ENCODE measurements at places on chromosomes 3 and 15.

DNA sequence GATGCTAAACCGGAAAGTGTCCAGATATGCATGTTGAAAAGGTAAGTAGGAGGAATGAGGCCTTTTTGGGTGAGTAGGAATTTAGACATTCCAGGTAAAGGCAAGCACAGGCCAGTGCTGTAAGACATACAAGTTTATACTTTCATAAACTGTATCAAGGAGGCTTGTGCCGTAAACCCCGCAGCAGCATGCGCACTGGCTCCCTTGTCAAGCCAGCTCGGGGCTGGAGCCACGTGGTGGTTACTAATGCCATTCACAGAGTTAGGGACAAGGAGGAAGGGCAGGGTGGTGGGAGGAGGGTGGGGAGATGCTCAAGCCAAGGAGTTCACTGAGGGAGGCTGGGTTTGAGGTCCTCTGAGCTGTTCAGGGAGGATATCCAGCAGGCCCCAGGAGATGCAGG, 35.8 kb downstream of the PLD1 start:
- no peak for DNase-seq

- no peak for DNase-seq
Observed at GRCh38 chr15:101698314-101698713, 26.0 kb downstream of the TARS3 start.

DNA sequence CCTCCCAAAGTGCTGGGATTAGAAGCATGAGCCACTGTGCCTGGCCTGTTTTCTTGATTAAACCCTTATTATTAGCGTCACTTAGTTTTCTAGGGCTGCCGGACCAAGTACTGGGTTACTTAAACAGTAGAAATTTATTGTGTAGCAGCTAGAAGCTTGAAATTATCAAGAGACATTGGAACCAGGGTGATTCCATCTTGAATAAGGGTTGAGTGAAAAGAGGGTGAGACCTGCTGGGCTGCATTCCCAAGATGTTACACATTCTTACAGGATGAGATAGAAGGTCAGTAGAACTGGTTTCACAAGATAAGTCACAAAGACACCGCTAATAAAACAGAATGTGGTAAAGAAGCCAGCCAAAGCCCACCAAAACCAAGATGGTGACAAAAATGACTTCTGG, 18.6 kb upstream of the FSTL1 start:
- no peak for DNase-seq

DNA sequence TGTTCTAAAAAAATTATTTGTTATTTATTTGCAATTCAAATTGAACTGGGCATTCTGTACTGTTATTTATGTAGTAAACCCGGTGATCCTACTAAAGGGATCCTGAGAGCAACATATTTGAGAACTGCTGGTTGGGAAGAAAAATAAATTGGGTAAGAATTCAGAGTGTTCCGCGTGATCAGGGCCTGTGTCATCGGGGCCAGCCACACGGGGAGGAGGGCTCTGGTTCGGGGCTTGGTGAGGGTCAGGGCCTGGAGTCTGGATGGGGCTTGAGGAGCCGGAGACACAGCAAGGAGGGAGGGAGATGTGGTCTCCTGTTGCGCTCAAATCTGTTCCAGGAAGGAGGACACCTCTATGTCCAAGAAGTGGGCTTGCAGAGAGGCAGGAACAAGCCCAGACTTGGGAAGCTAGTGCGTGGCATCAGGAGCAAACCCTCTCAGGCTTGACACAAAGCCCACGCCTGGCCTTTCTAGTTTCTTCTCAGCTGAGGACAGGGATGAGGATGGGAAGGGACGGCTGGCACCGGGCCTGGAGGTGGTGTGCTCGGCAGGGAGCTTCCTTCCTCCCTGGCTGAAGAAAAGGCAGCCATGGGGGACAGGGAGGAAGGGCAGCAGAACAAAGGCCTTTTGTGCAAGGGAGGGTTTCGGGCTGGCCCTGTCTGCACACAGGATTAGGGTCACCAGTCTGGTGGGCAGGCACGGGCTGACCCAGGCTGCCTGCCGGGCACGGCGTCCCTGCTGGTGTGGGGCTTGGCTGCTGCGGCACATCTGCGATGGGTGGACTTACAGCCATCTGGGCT, 22.9 kb upstream of the FBLN2 start:
- DNase-seq, result no peak

DNA sequence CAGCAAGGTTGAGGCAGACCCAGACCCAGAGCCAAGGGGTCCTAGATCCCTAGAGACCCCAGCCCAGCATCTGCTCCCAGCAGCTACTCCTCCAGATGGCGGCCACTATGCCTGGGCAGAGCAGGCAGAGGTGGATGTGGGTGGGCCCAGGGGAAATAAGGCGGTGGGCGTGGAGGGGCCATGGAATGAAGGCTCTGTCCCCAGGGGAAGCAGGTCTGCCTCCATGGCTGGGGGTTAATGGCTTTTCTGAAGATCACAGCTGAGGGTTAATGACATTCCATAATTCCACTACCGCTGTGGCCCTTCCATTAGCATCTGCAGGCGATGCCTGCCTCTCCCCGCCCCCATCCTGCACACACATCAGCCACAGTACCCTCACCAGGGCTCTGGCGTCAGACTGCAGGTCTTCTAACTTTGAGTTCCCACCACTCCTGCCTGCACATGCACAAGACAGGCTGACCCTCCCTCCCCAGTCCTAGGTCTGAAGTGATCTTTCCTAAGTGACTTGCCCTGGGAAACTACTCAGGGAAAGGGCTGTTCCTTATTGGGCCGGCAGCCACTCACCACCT, 41.2 kb downstream of the CCDC33 start:
- no peak for DNase-seq

DNA sequence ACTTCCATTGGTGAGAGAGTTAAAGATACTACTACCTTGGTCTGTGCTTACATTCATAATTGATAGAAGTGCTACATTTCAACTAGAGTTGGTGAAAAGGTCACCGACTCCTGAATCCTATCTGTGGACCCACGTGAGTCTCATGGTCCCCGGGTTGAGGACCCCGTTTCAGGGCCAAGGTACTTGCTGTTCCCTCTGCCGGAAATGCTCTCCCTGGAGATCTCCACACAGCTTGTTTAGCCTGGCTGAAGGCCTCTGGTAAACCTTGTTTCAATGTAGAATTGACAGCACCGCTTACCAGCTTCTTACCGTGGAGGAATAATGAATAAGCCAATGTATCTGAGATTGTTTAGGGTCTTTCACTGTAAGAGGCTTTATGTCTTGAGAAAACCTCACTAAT, 226.0 kb upstream of the GOLGA6L4 start:
- DNase-seq, result no peak

DNA sequence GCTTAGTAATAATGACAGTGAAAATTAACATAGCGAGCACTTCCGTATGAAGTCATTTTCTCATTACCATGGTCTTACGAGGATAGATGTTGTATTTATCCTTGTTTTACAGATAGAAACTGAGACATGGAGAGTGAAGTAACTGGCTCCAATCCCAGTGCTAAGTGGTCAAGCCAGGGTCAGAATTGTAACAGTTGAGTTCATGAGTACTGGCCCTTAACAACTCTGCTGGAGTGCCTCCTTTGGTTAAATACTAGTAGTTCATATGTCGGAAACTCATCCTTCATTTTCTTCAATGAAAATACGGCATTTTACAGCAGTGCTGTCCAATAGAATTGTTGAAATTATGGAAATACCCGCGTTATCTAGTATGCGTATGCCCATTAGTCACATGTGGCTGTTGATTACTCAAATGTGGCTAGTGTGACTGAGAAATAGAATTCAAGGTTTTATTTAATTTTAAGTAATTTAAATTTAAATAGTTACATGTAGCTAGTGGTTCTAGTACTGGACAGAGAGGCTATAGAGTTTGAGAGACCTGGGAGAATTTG, 32.5 kb downstream of the FNDC3B start:
- DNase-seq, result no peak

- no peak for DNase-seq
Observed at GRCh38 chr3:117602058-117602644, 892.6 kb downstream of the TUSC7 start.

GRCh38 chr3:171261487-171261886, 198.7 kb downstream of the TNIK start:
- no peak for DNase-seq

GRCh38 chr3:98553753-98554152, 22.0 kb downstream of the GPR15 start:
- no peak for DNase-seq

DNA sequence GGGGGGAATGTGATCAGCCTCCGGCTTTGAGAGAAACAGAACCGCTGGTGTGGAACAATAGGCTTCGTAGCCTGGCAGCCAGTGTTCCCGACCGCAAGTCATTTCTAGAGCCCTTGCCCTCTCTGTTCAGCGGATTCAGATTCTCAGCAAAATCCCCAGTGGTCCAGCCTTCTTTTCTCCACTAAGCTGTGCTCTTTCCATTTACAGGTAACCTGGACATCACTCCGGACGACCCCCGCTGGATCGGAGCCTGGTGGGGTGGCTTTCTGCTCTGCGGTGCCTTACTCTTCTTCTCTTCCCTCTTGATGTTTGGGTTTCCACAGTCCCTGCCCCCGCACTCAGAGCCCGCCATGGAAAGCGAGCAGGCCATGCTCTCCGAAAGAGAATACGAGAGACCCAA, 250.6 kb downstream of the SLCO3A1 start:
- DNase-seq, result no peak

GRCh38 chr15:37014137-37014536, 86.2 kb downstream of the MEIS2 start:
- no peak for DNase-seq

GRCh38 chr15:49235446-49236124, 65.5 kb downstream of the GALK2 start:
- peak; percentile 85 for DNase-seq

- DNase-seq, result no peak
Observed at GRCh38 chr15:41961595-41962202, 10.7 kb downstream of the EHD4 start.

GRCh38 chr3:14510838-14511622, 29.1 kb downstream of the GRIP2 start:
- no peak for DNase-seq

- no peak for DNase-seq
Observed at GRCh38 chr3:45644791-45645201, 44.4 kb upstream of the SACM1L start.

GRCh38 chr3:197495999-197496745, 59.6 kb downstream of the BDH1 start:
- no peak for DNase-seq

DNA sequence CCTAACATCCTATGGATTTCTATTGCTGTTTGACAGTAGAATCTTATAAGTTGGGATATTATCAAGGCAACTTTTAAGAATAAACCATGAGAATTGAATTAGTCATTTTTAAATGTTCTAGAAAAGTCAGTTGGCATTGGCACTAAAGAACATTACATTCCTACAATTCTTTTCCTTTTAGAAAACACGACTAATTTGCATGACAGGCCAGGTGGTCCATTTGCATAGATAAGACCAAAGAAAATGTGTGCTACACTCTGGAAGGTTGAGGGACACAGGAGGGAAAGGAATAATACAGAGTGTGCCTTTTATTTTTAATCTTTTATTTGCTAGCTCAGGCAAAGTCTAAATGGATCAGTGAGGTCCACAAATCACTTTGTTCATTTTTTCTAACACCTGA, 962.3 kb downstream of the EPHA3 start:
- no peak for DNase-seq

DNA sequence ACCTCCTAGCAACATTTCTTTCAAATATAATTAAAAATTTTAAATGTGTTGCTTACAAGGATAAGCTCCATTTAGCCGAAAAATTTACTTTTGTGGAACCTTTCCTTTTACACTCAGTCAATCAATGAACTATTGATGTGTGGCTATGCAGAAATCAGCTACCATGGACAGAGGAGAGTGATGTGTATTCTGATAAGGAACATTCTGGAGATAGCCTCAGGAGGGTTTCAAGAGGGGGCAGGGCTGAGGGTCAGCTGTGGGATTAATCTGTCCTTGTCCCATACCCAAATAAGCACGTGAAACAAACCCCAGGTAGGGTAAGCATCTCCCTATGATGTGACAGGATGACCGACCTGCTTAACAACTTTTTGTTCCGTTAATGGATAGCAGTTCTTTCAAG, 192.6 kb upstream of the PROK2 start:
- DNase-seq, result no peak

GRCh38 chr3:81197386-81197785, 564.1 kb downstream of the GBE1 start:
- no peak for DNase-seq

DNA sequence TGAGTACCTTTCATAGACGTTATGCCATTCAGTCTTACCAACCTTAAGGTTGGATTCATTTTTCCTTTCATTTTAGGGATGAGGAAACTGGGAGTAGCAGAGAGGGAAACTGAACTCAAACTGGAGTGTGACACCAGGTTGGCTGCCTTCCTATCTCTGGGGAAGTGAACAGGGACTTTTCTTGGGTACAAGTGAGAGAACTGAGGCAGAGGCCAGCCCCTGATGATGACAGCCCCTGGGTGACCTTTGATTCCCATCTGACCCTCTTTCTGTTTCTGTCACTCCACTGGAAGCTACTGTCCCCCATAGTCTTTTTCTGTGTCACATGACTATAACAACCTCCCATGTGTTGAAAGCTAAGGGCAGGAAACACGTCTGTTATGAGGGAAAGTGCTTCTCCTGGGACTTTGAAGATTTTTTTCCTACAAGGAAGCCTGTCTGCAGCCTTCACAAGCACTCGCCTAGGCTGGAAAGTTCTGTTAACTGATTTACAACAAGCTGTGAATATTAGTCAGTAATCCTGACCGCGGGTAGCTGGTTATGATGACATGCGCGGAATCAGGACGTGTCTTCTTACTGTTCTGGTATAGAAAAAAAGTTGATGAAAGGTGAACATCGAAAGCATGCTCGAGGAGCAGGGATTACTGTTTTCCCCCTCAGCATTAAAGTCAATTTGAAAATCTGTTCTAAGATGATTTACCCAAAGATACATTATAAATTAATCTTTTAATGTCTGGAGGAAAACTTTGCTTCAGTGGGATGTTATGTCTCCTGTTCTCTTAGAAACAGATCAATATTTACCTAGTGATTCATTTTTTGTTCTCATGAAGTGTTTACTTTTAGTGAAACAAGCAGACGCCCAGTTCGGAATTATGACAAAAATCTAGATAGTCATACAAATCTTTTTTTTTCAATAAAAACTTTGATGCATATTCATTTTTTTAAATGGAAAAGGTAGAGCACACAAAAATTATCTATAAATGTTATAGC, 31.5 kb downstream of the ABHD2 start:
- DNase-seq, result no peak

DNA sequence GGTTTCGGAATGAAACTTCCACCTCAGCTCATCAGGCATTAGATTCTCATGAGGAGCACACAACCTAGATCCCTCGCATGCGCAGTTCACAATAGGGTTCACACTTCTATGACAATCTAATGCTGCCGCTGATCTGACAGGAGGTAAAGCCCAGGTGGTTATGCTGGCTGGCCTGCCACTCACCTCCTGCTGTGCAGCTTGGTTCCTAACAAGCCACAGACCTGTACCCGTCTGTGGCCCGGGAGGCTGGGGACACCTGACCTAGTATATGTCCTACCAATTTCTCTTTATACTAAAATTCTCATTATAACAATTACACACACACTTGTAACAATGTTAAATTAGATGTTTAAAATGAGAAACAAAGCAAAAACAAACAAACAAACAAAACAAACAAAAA, 172.2 kb downstream of the SLC9A9 start:
- no peak for DNase-seq

DNA sequence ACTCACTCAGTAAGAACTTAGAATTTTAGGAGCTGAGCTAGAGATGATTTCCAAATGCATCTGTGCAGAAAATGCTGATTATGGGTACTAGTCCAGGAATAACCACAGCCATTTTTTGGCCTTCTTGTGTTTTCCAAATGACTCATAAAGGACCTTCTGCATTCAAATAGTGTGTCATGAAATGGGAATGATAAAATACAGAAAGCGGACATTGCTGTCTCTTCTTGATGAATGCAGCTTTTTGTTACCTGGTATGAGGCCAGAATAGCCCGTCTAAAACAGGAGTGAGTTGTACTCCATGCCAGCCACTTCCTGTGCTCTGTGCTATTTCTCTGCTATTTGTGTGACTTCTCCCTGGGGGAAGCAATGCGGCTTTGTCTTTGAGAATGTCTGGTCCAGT, 20.5 kb upstream of the FRMD5 start:
- DNase-seq, result no peak
